ENCODE measurements at places on chromosomes 3 and 15. TPM values are rescaled to one million over a fixed set of nuclear protein-coding genes. Genes with fewer than 3 reads are reported as not detected.

The PTH1R gene
- 1.7 TPM for total RNA-seq

The EEF1AKMT4 gene
- 3.5 TPM for total RNA-seq

The SEC11A gene
- total RNA-seq: 128 TPM

The UROC1 gene
- not detected for total RNA-seq

The NAALADL2 gene
- 20.7 TPM for total RNA-seq

The STRIT1 gene
- not detected for total RNA-seq

The UBL7 gene
- 25.5 TPM for total RNA-seq

The EPM2AIP1 gene
- 11.8 TPM for total RNA-seq

The MKRN2OS gene
- 4.4 TPM for total RNA-seq

The HIGD2B gene
- total RNA-seq: not detected

The OSTN gene
- not detected for total RNA-seq

The BCL2A1 gene
- 1.4 TPM for total RNA-seq

The LRRC31 gene
- total RNA-seq: 62.9 TPM

The C3orf52 gene
- total RNA-seq: 35.7 TPM

The HERC2 gene
- total RNA-seq: 68.9 TPM

The FOXB1 gene
- not detected for total RNA-seq

The PLA2G4E gene
- not detected for total RNA-seq

The ANKRD34C gene
- not detected for total RNA-seq

The SIN3A gene
- 56.1 TPM for total RNA-seq

The HDGFL3 gene
- 9.2 TPM for total RNA-seq

The ELL3 gene
- total RNA-seq: 34.6 TPM

The RGMA gene
- total RNA-seq: 2.5 TPM

The SI gene
- 53.2 TPM for total RNA-seq

The SPESP1 gene
- 4.8 TPM for total RNA-seq

The SOX14 gene
- total RNA-seq: not detected

The KCNH8 gene
- total RNA-seq: 0.92 TPM

The PLSCR2 gene
- total RNA-seq: 2.7 TPM

The PLSCR5 gene
- not detected for total RNA-seq

The ALS2CL gene
- total RNA-seq: 58.9 TPM

The GPR160 gene
- total RNA-seq: 65.7 TPM

The CHRD gene
- 2.6 TPM for total RNA-seq

The SCAANT1 gene
- total RNA-seq: not detected

The CFAP91 gene
- 1.3 TPM for total RNA-seq

The MAGI1 gene
- total RNA-seq: 45.9 TPM

The TRANK1 gene
- total RNA-seq: 144 TPM

The CATSPER2 gene
- total RNA-seq: 11.8 TPM

The PTPN9 gene
- 39.6 TPM for total RNA-seq

The AP3S2 gene
- 54.0 TPM for total RNA-seq

The GALK2 gene
- total RNA-seq: 38.5 TPM

The RBP2 gene
- total RNA-seq: 0.67 TPM

The FETUB gene
- not detected for total RNA-seq

The DAZL gene
- total RNA-seq: not detected

Measured in left colon (tissue), 2 donors.